Kidney glomerular epithelial cell (primary cell): ENCODE measurements at places on chromosomes 11 and 22.

DNA sequence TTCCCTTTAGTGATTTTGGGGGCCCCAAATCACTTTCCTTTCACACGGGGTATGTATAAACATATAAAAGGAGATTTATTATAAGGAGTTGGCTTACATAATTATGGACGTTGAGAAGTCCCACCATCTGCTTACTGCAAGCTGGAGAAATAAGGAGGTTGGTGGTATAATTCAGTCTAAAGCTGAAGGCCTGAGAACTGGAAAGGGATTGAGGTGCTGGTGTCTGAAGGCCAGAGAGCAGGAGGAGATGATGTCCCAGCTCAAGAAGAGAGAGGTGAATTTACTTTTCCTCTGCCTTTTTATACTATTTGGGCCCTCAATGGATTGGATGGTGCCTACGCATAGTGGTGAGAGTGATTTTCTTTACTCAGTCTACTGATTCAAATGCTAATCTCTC lies 1.3 kb upstream of the ZNF202 start:
- DNase-seq, result no peak

DNA sequence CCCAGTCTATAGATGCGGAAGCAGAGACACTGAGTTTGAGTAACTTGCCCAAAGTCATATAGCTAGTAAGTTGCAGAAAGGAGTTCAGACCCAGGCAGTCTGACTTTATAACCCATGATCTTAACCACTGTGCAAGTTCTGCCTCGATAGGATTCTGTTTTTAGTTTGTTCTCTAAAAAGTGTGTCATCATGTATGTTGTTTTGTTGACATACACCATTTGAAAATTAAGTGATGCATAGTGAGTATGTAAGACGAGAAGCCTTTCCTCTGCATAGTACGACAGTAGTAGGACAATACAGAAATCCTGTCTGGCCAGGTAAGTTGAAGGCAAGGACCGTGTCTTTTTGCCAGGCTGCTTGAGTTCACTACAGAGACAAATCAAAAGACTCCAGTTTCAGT lies 3.3 kb downstream of the ZC3H12C start:
- DNase-seq, result no peak

DNA sequence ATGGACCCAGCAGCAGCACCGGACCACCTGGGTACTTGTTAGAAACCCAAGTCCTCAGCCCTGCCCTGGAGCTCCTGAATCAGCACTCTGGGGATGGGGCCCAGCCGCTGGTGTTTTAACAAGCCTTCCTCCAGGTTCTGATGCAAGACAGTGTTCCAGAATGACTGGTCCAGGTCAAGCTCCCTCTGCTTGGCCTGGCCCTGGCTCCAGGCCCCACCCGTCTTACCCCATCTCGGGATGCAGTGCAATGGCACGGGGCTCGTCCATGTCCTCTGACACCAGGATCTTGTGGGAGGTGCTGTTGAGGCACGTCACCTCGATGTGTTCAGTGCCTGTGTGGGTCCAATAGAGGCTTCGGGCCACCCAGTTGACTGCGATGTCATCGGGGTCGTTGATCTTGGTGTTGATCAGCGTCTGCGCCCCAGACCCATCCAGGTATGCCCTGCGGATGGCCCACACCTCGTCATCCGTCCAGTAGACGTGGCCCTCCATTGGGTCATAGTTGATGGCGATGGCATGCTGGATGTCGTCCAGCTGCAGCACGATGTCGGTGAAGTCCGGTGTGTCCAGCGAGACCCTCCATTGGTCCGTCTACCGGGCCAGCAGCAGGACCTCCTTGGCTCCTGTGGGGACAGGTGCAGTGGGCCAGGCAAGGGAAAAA lies 140.3 kb downstream of the CRYBB2 start:
- DNase-seq, result no peak

GRCh38 chr22:23520863-23521440 lies 59.1 kb downstream of the IGLL1 start:
- DNase-seq, result peak; percentile 41

- DNase-seq, result no peak
Measured at GRCh38 chr22:20222764-20223420, 45.2 kb downstream of the RTN4R start.

DNA sequence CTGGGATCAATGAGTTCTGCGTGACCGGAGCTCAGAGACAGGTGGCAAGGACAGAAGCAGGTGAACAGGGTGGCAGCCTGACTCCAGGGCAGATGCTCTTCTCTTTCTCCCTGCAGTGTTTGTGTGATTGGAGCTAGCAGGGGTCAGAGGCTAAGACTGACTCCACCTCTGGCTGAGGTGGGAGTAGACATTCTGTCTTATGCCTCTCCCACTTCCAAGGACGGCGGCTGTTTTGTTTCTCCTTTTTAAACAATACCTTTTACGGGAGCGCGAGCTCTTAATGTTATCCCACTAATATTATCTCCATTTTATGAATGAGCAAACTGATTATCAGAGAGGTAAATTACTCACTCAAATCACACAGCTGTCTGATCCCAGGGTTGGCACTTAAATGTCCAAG lies 323.7 kb downstream of the MIAT start:
- DNase-seq, result no peak

GRCh38 chr11:36141196-36141953 lies 147.8 kb downstream of the COMMD9 start:
- no peak for DNase-seq

- DNase-seq, result no peak
Measured at GRCh38 chr11:8098879-8099278, 17.9 kb downstream of the TUB start.
